ENCODE measurements at places on chromosomes 3 and 15.

- no peak for DNase-seq
Observed at GRCh38 chr3:12752809-12753208, 6.2 kb downstream of the TMEM40 start.

GRCh38 chr15:98668566-98669308 is 20.4 kb downstream of the IGF1R start:
- no peak for DNase-seq

GRCh38 chr3:72408983-72409779 is 439.1 kb downstream of the SHQ1 start:
- DNase-seq, result no peak

- no peak for DNase-seq
Observed at GRCh38 chr15:91022832-91023129, 387 bp upstream of the VPS33B start.

DNA sequence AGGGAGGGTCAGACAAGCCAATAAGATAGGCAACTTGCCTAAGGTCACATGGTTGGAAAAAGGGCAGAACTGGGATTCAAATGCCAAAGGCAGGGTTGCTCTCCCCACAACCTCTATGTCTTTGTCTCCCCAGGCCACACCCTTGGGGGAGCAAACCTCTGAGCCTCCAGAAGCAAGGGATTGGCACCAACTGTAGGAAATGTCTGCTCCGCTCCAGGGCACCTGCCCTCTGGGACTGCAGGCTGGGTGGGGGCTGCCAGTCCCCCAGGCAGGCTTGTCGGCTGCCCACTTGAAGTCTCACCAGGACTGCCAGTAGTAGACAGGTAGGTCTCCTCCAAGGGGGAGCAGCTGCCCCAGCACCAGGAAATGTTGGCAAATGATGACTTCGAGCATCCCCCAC is 2.0 kb downstream of the FAM3D start:
- no peak for DNase-seq

- no peak for DNase-seq
Observed at GRCh38 chr15:79185199-79185598, 94.6 kb upstream of the RASGRF1 start.

DNA sequence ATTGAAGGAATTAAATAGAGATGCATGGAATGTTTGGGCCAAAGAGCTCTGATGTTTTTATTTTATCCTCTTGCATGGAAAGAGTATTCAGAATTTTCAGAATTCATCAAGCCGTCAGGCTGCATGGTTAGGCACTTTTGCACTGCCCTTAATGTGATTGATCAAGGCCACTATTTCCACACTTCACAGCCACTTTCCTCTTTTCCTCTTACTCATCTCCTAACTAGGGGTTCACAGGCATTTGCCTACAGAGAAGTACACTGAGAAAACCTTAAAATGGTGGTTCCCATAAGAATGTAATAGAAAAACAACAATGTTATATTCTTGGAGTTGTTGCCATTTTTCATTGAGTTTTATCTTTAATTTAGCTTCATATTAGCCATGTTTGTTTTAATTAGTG is 10.9 kb downstream of the SLC35A5 start:
- DNase-seq, result no peak

DNA sequence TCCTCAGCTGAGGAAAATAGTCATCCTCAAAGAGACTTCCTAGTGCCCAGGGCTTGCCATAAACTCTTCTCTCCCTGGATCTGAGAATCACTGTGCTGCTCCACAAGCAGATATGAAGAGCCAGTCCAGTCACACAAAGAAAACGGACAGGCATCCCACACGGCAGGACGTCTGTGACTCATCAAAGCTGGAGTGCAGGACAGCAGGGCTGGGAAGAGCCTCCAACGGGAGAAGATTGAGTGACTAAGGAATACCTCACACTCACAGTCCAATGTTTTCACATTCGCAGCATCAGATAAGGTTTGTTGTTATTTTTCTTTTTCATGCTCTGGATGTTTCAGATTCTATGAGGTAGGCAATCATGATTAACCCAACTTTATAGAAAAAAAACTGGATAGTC is 57.8 kb downstream of the NEK10 start:
- no peak for DNase-seq

GRCh38 chr3:5082789-5083115 is 39.3 kb upstream of the ARL8B start:
- no peak for DNase-seq

- no peak for DNase-seq
Observed at GRCh38 chr15:45023659-45024225, 747 bp downstream of the SORD start.

GRCh38 chr15:99722406-99722805 is 10.8 kb downstream of the LYSMD4 start:
- no peak for DNase-seq

All from activated CD8-positive, alpha-beta memory T cell treated with anti-CD3 and anti-CD28 coated beads for 1 hour (primary cell).